Caki2 (cell line): ENCODE measurements at places on chromosomes 6 and 20.

GRCh38 chr6:16149305-16149704 lies 20.4 kb downstream of the MYLIP start:
- no peak for DNase-seq

GRCh38 chr6:42727087-42727611 lies 4.8 kb upstream of the PRPH2 start:
- DNase-seq = no peak

DNA sequence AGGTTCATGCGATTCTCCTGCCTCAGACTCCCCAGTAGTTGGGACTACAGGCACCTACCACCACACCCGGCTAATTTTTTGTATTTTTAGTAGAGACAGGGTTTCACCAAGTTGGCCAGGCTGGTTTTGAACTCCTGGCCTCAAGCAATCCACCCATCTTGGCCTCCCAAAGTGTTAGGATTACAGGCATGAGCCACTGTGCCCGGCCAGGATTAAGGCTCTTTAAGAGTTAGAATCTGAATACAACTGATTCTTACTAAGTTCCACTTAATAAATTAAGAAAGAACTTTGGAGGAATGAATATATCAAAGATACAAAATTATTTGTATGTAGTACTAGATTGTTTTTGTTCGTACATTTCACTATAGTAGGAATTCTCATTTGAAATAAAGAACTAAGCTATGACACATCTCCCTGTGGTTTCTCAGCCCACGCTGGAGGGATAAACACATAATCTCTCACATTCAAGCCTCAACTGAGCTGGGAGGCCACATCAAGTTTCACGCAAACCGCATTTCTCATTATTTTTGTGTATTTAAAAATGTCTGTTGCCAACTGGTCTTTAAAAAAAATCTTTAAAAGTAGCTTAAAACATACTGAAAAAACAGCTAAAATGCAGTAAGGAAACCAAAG lies 34.2 kb downstream of the DTNBP1 start:
- no peak for DNase-seq

GRCh38 chr6:131041814-131042213 lies 21.2 kb downstream of the EPB41L2 start:
- DNase-seq = no peak

GRCh38 chr6:107345393-107345792 lies 114.0 kb downstream of the PDSS2 start:
- no peak for DNase-seq

GRCh38 chr6:16476861-16477260 lies 238.5 kb downstream of the GMPR start:
- no peak for DNase-seq

GRCh38 chr6:71510057-71510713 lies 221.6 kb downstream of the OGFRL1 start:
- peak; percentile 47 for DNase-seq

- no peak for DNase-seq
Measured at GRCh38 chr6:125516644-125517043, 214.9 kb upstream of the HDDC2 start.

DNA sequence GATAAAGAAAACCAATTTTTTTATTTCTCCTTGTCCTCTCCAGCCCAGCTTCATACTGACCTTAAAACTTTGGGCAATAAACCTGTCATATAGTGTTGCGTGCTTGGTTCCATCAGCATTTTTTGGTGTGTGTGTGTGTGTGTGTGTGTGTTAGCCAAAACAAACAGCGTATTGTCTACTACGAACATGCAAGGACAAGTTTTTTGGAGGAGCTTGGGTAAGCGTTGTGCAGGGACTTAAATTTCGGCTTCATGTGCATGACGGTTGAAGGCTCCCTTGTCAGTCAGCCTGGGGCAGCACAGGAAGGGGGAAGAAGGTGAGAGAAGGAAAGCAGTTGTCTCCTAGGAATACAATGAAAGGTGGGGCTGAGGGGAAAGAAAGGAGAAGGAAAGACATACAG lies 62.0 kb upstream of the PAX1 start:
- no peak for DNase-seq

- DNase-seq = no peak
Measured at GRCh38 chr20:37932074-37932473, 29.1 kb downstream of the VSTM2L start.

DNA sequence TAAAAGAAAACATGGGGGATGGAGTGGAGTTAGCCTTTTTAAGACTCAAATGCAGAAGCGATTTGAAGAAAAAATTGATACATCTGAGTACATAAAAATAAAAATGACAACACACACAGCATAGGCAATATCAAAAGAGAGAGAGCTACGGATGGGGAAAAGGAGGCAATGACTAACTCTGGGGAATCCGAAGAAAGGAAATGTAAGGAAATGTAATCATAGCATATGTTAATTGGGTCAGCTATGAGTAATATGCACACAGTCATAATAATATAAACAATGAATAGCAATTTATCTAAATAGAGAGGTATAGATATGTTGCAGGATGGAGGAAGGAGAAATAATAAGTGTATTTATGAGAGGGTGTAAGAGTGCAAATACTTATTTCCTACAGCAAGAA lies 83.4 kb downstream of the NOL4L start:
- DNase-seq = no peak

DNA sequence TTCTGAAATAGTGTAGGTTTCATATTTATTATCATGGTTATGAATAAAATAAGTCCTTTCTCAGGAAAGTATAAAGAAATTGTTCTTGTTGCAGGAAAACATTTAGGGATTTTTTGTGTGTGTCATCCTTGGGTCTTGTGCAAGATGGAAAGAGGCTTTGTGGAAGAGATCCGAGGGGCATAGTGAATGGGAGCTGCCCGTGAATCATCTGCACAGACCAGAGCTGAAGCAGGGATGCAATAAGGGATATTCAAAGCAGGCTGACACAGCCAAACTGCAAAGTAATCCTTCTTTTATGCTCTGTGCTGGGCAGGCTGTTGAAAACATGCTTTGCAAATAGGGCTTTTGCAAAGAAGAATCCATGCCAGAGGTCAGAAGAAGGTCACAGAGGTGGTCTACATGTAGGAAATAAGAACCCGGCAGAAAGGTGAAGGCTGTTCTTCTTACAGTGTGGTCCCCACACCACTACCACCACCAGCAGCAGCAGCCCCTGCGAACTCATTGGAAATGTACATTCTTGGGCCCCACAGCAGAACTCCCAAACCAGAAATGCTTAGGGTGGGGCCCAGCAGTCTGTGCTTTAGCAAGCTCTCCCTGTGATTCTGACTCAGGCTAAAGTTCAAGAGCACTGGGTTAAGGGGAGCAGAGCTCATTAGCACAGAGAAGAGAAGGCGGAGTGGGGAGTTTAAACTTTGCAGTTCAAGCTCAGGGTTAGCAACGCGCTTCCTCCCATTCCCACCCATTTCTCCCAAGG lies 237.6 kb downstream of the QKI start:
- no peak for DNase-seq

DNA sequence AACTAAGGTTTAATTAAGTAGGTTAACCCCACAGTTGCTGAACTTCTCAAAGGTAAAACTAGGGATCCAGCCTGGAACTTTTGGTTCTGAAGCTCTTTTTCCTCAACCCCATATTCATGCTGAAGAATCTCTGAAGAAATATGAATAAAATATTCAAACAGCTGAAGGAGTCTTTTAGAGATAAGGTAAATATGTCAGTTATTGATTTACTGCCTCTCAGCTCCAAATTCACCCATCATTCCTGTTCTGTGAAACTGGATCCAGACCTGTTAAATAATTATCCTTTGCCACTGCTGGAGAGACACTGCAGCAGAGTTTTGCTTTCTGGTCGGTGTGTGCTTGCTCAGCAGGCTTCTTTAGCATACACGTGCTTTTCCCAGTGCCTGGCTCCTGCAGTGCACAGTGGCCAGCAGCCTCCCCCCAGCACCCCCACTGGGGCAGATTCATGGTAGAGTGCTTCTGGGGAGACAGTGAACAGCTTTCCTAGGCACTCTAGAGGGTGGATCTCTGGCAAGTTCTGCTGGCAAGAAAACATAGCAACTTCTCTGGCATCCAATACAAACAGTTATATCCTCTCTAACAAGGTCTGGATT lies 62.0 kb upstream of the BCLAF1 start:
- DNase-seq = no peak

GRCh38 chr20:15491575-15491974 lies 1081.7 kb downstream of the KIF16B start:
- DNase-seq = no peak

GRCh38 chr20:20489054-20489453 lies 121.2 kb downstream of the INSM1 start:
- no peak for DNase-seq

GRCh38 chr6:45757443-45758130 lies 258.1 kb downstream of the CLIC5 start:
- DNase-seq = no peak

DNA sequence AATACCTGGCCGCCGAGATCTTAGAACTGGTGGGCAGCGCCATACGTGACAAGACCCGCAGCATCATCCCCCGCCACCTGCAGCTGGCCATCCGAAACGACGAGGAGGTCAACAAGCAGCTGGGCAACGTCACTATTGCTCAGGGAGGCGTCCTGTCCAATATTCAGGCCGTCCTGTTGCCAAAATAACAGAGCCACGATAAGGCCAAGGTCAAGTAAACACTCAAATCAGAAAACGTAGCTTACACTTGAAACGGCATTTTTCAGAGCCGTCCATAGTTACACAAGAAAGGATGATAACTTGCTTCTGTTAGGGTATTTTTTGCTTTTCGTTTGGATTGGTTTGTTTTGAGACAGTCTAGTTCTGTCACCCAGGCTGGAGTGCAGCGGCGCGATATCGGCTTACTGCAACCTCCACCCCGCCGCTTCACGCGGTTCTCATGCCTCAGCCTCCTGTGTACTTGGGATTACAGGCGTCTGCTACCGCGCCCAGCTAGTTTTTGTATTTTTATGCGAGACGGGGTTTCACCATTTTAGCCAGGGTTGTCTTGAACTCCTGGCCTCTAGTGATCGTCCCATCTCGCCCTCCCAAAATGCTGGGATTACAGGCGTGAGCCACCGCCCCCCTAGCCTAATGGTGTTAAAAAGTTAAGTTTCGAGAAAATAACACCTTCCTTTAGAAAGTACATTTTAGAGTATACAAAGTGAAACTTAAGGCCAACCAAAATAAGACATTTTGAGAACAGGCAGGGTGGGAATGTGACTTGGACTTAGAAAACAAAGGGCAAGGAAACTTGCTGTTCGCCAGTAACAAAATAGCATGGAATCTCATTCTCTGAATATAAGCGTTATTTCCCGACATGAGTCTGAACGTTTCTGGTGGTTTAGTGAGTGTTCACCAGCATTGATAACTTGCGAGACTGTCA lies 42.8 kb upstream of the HFE start:
- no peak for DNase-seq

GRCh38 chr6:3310051-3310448 lies 51.3 kb downstream of the PSMG4 start:
- no peak for DNase-seq

GRCh38 chr20:44835116-44835515 lies 24.8 kb upstream of the RIMS4 start:
- no peak for DNase-seq

DNA sequence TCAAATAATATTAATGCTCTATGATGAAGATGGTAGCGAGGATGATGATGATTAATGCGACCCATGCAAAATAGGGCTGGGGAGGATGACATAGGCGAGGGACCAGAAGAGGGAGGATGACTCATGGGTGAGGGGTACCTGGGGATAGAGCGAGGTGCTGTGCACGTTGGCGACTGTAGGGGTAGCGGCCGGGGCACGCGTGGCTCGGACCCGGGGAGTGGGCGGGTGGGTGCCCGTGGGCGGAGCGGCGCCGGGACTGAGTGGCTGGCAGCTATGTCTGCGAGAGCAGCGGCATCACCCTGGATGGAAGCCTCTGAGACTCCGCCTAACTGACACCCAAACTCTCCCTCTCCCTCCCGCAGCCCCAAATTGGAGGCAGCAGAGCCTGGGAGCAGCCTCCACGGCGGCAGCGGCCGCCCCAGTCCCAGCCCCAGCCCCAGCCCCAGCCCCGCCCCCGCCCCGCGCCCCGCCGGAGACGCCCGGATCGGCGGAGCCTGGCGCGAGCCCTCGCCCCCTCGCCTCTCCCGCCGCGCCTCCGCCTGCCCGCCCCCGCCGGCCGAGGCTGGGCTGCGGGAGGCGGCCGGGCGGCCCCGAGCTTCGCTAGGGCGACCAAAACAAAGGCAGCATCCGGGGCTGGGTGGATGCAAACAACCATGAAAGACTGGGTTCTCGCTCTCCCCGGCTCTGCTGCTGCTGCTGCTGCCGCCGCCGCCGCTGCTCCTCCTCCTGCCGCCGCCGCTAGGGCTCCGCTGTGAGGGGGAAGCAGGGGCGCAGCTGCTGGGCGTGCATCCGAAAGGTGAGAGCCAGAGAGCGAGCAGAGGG lies at the start of gene RIMS1:
Gene RIMS1, plus strand, starts transcription at position 367 of the 822 bp plus-strand sequence. CDS start 474 bp downstream, outside the sequence.
- DNase-seq = peak; percentile 14

DNA sequence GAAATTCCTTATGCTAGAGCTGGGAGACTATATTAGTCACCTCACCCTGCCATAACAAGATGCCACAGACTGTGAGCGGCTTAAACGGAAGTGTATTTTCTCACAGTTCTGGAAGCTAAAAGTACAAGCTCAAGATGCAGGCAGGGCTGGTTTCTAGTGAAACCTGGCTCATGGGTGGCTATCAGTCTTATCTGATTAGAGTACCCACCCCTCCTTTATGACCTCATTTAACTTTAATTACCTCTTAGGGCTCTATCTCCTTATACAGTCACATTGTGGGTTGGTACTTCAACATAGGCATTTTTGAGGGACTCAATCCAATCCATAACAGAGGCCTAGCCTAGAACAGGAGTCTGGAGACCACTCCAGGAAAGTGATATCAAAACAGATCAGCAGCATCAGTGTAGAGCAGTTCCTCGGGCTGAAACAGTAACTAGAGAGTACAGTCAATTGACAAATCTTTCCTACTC lies 2.3 kb upstream of the SNRNP48 start:
- no peak for DNase-seq

GRCh38 chr6:142946181-142946923 lies 1.4 kb upstream of the HIVEP2 start:
- peak; percentile 97 for DNase-seq

DNA sequence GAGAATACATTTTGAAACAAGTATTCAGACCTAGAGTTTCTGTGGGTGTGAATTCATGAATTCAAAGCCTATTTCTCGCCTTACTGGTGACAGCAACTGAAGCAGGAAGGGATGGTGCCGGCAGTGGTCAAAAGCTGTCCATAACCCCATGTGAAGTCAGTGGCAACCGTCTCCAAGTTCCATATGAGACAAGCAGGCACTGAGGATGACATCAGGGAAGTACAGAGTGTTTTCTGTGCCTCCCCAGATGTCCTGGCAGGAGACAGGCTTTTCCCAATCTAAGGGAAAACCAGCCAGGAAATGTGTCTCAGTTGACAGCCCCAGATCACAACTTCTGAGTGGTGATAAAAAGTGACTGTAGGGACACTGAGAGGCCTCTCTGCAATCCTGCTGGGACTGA lies 66.6 kb downstream of the HIVEP2 start:
- no peak for DNase-seq

- no peak for DNase-seq
Measured at GRCh38 chr20:8663424-8663823, 405.5 kb upstream of the PLCB4 start.

- DNase-seq = no peak
Measured at GRCh38 chr6:122524056-122524455, 52.4 kb upstream of the SERINC1 start.
